ENCODE measurements at places on chromosomes 2 and 18. TPM values are rescaled to one million over a fixed set of nuclear protein-coding genes. Genes with fewer than 3 reads are reported as not detected.

DNA sequence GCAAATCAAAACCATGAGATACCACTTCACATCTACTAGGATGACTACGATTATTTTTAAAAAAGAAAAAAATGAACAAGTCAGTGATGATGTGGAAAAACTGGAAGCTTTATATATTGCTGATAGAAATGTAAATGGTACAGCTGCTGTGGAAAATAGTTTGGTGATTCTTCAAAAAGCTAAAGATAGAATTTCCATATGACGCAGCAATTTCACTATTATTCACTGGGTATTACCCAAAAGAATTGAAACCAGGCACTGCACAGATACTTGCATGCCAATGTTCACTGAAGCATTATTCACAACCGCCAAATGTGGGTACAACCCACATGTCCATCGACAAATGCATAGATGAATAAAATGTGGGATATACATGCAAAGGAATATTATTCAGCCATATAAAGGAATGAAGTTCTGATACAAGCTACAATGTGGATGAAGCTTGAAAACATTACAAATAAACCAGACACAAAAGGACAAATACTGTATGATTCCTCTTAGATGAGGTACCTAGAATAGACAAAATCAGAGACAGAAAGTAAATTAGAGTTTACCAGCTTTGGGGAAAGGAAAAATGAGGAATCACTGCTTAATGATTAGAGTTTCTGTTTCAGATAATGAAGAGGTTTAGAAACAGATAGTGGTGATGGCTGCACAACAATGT lies 11.1 kb downstream of the RTTN start:
- no peak for DNase-seq

TLX2 gene
- polyA plus RNA-seq, result not detected

PNKD gene
- 129 TPM for polyA plus RNA-seq

GRCh38 chr18:7848054-7848412 lies 280.9 kb downstream of the PTPRM start:
- no peak for DNase-seq

ALPG gene
- polyA plus RNA-seq, result 0.05 TPM

- no peak for DNase-seq
Measured at GRCh38 chr2:38598200-38598990, 4.3 kb downstream of the HNRNPLL start.

- no peak for DNase-seq
Measured at GRCh38 chr2:675982-676646, 1.1 kb downstream of the TMEM18 start.
